Activated naive CD8-positive, alpha-beta T cell treated with anti-CD3 and anti-CD28 coated beads, Interleukin-2, amount 50 U/mL, for 16 hours (primary cell): ENCODE measurements at places on chromosomes 1 and 21.

DNA sequence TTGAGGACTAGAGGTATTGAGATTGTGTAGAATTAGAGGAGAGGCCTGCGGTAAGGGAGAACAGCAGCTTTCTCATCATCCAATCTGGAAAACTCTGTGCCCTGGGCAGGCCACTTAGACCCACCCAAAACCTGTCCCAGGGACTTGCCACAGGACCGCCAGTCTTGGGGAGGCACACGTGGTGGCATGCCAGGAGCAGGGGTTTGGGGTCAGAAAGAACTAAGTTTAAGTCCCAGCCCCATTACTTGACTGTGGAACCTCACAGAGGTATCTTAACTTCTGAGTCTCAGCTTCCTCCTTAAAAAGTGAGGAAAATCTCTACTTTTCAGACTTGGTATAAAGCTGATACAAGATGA, 356.6 kb downstream of the HHAT start:
- DNase-seq = no peak

DNA sequence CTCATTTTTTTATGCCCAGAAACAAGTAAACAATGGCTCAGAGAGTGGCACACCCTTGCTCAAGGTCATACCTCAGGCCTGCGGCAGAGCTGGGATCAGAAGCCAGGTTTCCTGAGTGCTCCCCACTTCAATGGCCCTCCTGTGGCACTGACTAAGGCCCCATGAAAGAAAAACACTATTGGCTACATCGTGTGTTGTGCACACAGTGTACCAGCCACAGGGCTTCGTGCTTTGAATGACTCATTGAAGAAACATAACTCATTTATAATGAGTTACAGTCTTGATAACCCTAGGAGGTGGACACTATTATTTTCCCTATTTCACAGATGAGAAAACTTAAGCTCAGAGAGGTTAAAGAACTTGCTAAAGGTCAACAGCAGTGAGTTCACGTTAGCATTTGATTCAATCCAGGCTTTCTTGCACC, 91.2 kb downstream of the TRABD2B start:
- DNase-seq = no peak

DNA sequence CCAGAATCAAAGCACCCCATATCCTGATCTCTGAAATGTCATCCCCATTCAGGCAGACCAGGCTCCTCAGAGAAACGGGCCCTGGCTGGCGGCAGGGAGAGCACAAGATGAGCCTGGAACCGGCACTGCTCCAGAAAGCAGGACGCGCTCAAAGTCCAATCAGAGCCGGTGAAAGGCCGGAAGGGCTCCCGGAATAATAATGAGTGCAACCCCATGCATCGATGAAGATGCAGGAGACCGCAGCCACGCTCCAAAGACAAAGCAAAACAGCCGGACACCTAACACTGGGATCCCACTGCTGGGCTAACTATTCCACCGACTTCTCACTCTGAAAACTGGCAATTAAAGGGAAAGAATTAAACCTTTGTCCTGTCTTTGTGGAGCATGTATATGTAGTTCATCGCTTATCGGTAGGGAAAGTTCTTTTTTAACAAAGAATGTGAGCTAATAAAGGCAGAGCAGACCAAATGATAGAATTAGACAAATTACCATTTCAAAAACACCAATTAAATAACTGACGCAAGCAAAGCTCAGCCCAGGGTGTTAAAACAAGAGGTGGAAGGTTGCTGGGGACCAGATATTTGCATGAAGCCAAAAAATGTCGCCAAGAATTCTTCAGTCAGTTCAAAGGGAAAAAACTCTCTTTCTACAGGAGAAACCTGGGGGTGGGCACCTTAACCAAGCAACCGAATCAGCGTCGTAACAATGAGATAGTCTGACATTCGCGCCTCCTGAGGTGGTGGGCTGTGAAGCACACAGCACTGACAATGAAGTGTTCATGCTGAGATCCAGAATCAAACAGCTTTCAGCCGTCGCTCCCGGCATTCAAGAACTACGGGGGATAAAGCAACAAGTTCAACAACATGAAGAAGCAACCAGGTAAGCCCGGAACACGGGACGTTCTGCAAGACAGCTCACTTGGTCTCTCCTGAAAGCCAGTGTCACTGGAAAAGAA, 95.2 kb downstream of the NPHP4 start:
- DNase-seq = no peak

- no peak for DNase-seq
Measured at GRCh38 chr1:9410737-9411297, 118.1 kb downstream of the SPSB1 start.

DNA sequence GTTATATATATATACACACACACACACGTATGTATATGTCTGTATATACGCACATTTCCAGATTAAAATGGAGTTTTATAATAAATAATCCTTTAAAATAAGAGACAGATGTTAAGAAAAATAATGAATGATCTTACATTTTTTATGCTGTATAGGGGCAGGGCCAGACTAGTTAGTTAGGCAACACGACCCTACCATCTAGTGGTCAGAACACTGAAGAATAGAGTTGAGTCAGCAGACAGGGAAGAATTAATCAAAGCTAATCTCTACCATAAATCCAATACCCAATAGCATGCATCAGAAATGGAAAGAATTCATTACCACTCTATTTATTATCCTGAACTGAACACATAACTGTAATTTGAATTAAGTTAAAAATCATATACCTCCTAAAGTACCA, 156.7 kb downstream of the BRINP3 start:
- DNase-seq = no peak
